PC-9 (cell line): ENCODE measurements at places on chromosomes 7 and 10. TPM values are rescaled to one million over a fixed set of nuclear protein-coding genes. Genes with fewer than 3 reads are reported as not detected.

The CYP3A4 gene
- total RNA-seq: not detected in 2 replicates

DNA sequence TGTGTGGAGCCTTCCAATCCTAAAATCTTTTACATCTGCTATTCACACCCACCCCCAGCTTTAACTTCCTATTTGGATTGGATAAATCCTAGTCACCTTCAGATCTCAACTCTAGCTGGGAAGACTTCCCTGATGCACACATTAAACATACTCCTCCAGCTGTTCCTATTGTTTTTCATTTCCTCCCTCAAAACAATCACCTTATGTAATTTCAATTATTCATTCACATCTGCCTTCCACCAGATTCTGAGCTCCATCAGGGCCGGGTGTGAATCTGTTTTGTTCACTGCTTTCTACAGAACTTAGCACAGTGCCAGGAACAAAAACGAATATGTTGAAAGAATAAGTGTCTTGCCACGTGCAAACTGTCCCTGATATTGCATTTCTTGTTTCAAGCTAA, 497.4 kb downstream of the PLXDC2 start:
- H3K27ac ChIP-seq: no peak overlapping the region
- no peaks in the 10 kb centered on the region for H3K4me1 ChIP-seq
- no peaks in the 10 kb centered on the region for H3K27me3 ChIP-seq
- no peak for DNase-seq
- no peak overlapping the region for H3K4me3 ChIP-seq

GRCh38 chr10:58647376-58648112, 134.9 kb downstream of the BICC1 start:
- H3K27me3 ChIP-seq: no peaks in the 10 kb centered on the region
- H3K4me3 ChIP-seq: no peak overlapping the region
- no peaks in the 10 kb centered on the region for H3K4me1 ChIP-seq
- no peak for DNase-seq
- no peak overlapping the region for H3K27ac ChIP-seq
- H3K36me3 ChIP-seq: no peaks in the 10 kb centered on the region

DNA sequence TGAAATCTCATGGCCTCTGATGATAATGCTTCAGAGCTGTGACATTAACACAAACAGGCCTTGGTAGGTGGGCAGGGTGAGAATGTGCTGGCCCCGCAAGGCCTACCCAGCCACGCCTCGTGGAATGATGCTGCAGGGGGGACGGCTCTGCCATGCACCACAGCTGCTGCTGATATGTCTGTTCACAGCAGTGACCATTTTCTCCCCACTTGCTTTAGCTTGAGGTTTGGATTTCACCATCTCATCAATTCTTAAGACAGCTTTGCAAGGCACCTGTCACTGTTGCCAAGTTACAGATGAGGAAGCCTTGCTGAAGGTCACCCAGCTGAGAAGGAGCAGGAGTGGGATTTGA, 128.3 kb downstream of the PTPN20 start:
- no peaks in the 10 kb centered on the region for H3K4me1 ChIP-seq
- H3K27me3 ChIP-seq: peaks cover 11% of the 10 kb centered on the region; the same call in 1 of the 2 replicates
- H3K4me3 ChIP-seq: no peak overlapping the region
- no peak for DNase-seq

DNA sequence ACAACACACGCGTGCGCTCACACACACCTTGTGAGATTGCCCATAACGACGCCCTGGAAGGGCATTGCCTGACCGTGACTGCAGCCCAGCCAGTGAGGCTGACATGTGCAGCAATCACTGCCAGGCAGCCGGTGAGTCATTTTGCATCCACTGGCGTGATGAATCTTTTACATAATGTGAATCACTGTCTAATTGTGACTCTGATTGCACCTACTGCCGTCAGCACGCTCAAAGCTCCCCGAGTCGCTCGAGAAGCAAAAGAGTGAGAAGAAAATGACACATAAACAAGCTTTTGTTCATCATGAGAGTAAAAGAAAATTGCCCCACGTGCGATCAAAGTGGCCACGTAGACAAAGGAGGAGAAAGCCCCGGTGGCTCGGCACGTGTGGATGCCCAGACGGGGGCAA, 117.4 kb upstream of the PFKP start:
- no peak overlapping the region for H3K27ac ChIP-seq
- no peak overlapping the region for H3K4me3 ChIP-seq
- DNase-seq: no peak
- H3K36me3 ChIP-seq: no peaks in the 10 kb centered on the region
- H3K27me3 ChIP-seq: peaks cover 30% of the 10 kb centered on the region; the same call in 1 of the 2 replicates

DNA sequence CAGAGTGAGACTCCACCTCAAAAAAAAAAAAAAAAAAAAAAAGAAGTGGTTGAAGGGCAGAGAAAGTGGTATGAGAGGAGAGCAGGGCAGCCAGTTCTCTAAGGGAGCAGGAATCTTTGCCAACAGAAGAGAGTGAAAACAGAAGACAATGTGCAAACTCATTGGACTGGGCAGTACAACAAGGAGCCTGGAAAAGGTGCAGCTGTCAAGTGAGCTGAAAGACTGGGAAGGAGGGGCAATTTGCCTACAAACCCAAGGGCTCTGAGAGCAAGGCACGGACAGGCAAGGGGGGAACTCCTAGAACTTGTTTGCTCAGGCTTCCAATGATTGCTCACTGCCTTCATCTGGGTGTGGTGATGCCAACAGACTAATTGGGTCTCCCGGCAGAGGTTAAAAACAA, 9.5 kb downstream of the ACTR1A start:
- no peaks in the 10 kb centered on the region for H3K36me3 ChIP-seq
- no peaks in the 10 kb centered on the region for H3K4me1 ChIP-seq
- no peak for DNase-seq
- H3K4me3 ChIP-seq: no peak overlapping the region
- no peaks in the 10 kb centered on the region for H3K27me3 ChIP-seq

DNA sequence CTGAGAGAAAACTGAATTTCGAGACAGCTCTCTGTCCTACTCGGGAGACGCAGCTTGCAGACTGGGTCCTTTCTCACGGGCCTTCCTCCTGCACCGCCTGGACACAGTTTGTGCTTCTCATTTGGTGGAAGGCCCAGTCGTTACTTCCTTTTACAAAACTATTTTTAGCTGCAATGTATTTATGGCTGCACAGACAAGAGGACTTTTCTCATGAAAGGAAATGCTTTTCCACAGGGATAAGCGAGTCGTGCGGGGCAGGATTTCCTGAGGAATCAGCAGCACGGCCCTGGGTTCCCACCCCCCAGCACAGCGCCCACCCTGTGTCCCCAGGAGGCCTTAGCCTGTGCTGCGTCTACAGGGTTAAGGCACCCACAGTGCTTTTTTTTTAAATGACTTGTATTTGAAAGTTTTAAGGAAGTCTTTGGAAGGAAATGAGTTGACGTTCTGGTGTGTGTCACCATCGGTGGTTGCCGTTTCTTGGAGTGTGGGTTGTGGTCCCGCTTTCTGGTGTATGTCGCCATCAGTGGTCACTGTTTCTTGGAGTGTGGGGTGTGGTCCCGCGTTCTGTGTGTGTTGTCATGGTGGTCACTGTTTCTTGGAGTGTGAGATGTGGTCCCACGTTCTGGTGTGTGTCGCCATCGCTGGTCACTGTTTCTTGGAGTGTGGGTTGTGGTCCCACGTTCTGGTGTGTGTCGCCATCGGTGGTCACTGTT, 50.9 kb downstream of the INPP5A start:
- no peaks in the 10 kb centered on the region for H3K27me3 ChIP-seq
- H3K36me3 ChIP-seq: no peaks in the 10 kb centered on the region
- H3K27ac ChIP-seq: no peak overlapping the region
- no peak for DNase-seq
- peaks cover 26% of the 10 kb centered on the region for H3K4me1 ChIP-seq
- H3K4me3 ChIP-seq: no peak overlapping the region

The LRRC18 gene
- not detected in 2 replicates for total RNA-seq

The IDI2 gene
- not detected in 2 replicates for total RNA-seq

The MYPN gene
- total RNA-seq: 3.9 and 4.1 TPM in 2 replicates

The SLC13A1 gene
- not detected in 2 replicates for total RNA-seq

- H3K27me3 ChIP-seq: no peaks in the 10 kb centered on the region
- no peak overlapping the region for H3K27ac ChIP-seq
Measured at GRCh38 chr7:128310499-128310898, 33.2 kb downstream of the RBM28 start.

- no peaks in the 10 kb centered on the region for H3K36me3 ChIP-seq
- DNase-seq: peak; percentile 88
- no peak overlapping the region for H3K4me3 ChIP-seq
- H3K4me1 ChIP-seq: peaks cover 30% of the 10 kb centered on the region
- peak overlapping the region; percentile 43; the same call in 1 of the 2 replicates for H3K27ac ChIP-seq
Measured at GRCh38 chr10:98323221-98324164, 55.5 kb upstream of the LOXL4 start.

The TMEM139 gene
- total RNA-seq: 89.7 and 131 TPM in 2 replicates

DNA sequence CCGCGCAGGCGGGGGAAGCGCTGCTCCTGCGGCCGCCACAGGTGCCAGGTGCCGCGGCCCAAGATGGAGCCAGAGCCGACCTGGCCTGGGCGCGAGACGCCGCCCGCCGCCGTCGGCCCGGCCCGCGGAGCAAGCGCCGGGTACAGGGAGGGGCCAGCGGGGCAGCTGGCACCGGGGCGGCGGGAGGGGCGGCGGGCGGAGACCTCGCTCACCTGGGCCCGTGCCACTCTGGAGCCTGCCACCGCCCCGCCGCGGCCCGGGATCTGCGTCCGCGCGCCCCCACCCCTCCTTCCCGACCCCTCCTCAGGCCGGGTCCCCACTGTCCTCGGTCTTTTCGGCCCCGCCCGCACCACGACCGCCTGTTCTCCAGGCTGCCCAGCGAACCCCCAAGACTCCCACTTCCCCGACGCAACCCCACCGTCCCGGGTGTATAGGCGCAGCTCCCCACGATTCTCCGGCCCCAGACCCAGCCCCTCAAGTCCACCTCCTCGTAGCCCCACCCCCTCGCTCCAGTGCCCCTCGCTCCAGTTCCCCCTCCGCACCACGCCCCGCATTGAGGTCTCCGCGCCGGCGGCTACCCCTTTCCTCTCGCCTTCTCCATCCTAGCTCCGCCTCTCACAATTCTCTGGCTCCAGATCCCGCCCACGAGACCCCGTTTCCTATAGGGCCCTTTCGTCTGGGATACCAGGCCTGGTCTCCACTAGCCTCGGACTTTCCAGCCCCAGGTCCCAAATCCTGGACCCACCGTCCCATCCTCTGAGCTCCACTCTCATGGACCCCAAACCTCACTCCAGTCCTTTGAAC, at the start of gene GPRIN2:
Gene GPRIN2, minus strand, starts transcription at position 144 of the 804 bp plus-strand sequence. CDS start 5,922 bp downstream, outside the sequence.
- no peaks in the 10 kb centered on the region for H3K27me3 ChIP-seq
- no peak within 1 kb of the TSS for H3K27ac ChIP-seq
- H3K36me3 ChIP-seq: no peaks in the 10 kb centered on the region
- peak; percentile 58 for DNase-seq
- H3K4me1 ChIP-seq: peaks cover 6% of the 10 kb centered on the region; the same call in 1 of the 2 replicates
- peak within 1 kb of the TSS; percentile 44; the same call in 1 of the 2 replicates for H3K4me3 ChIP-seq

DNA sequence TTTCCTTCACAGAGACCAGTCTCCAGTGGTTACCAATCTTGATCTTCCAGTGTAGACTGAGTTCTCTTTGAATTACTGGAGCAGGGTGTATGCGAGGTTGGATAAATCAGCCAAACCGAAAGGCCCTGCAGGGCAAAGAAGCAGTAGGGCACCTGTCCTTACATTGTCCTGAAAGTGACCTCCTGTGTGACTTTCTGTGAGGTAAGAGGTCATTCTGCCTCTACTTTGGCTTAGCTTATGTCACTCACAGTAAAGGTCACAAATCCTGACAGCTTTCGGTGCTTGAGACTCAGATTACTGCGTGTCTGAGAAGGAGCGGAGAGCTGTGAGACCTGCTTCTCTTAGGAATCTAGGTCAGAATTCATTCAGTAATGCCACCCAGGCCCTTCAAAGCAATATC, 252.7 kb upstream of the ETV1 start:
- H3K4me3 ChIP-seq: no peak overlapping the region
- H3K36me3 ChIP-seq: no peaks in the 10 kb centered on the region
- H3K27me3 ChIP-seq: no peaks in the 10 kb centered on the region
- DNase-seq: no peak

- no peak overlapping the region for H3K27ac ChIP-seq
- peaks cover 10% of the 10 kb centered on the region; the same call in 1 of the 2 replicates for H3K27me3 ChIP-seq
- no peak overlapping the region for H3K4me3 ChIP-seq
Measured at GRCh38 chr7:42493436-42494198, 256.6 kb upstream of the GLI3 start.

The ADD3 gene
- total RNA-seq: 61.7 and 77.7 TPM in 2 replicates

The TWIST1 gene
- total RNA-seq: 1.0 and 2.0 TPM in 2 replicates

DNA sequence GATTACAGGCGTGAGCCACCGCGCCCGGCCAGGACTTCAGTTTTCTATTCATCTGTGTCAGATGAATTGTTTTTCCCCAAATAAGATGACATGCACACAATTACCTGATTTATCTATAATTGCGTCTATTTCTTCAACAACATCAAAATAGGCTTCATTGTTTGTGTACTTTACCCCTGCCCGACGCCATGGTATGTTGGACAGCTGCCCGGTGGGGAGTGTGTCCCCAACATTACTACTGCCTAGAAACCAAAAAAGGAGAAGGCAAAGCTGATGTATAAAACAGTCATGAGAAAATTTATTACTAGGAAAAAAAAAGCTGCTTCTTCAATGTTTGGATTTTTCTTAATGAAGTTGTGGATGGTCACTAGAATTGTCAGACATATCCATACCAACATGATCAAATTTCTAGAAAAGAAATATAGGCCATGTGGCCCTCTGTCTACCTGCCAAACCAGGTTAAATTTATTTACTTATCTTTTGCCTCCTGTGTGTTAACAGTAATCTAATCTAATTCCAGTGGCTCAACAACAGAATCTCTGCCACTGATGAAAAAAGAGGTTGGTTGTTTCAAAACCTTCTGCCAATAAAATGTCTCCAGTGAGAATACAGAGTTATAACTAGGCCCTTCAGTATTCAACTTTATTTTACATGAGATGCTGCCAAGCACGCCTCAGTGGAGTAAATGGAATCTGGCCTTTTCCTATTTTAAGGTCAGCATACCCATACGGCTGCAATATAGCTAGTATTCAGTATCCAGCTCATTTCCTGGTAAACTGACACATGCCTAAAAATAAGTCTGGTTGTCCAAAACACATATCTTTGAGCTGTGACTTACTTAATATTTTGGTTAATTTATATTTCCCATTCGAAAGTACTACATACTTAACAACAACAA, 16.5 kb downstream of the AP3M1 start:
- H3K4me3 ChIP-seq: no peak overlapping the region
- no peak for DNase-seq
- H3K4me1 ChIP-seq: no peaks in the 10 kb centered on the region
- no peak overlapping the region for H3K27ac ChIP-seq

- H3K4me3 ChIP-seq: no peak overlapping the region
- no peaks in the 10 kb centered on the region for H3K27me3 ChIP-seq
- H3K4me1 ChIP-seq: no peaks in the 10 kb centered on the region
- DNase-seq: no peak
- no peaks in the 10 kb centered on the region for H3K36me3 ChIP-seq
Measured at GRCh38 chr10:118723466-118723865, 31.3 kb downstream of the CACUL1 start.

GRCh38 chr10:113319479-113319878, 233.4 kb upstream of the HABP2 start:
- no peak overlapping the region for H3K27ac ChIP-seq
- no peak overlapping the region for H3K4me3 ChIP-seq
- H3K4me1 ChIP-seq: no peaks in the 10 kb centered on the region
- no peaks in the 10 kb centered on the region for H3K27me3 ChIP-seq
- H3K36me3 ChIP-seq: no peaks in the 10 kb centered on the region
- DNase-seq: no peak
